ENCODE measurements at places on chromosomes 6 and 20.

DNA sequence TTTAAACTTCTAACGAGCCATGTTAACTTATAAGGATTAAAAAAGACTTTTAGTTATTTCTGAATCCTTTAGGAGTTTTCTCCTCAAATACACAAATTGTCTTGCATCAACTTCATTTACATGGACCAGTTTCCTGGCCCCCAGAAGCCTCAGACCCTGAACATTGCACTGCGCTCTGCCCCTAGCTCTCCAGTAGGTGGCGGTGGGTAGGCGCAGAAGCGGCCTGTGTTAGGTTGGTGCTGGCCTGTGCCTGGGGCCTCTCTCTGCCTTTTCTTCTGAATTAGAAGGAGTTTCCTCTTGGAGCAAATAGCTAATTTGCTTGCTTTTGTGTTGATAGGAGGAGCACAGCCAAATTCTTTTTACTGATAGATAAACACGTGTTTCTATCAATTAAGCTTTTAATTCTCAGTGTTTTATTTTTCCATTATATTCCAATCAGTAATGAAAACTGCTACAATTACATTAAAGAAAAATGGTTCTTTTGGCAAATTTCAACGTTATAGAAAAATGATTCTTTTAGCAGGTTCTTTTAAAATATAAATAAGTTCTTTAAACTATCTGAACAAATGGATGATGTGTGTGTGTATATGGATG is 44.4 kb downstream of the DTD1 start:
- DNase-seq: peak; percentile 44

DNA sequence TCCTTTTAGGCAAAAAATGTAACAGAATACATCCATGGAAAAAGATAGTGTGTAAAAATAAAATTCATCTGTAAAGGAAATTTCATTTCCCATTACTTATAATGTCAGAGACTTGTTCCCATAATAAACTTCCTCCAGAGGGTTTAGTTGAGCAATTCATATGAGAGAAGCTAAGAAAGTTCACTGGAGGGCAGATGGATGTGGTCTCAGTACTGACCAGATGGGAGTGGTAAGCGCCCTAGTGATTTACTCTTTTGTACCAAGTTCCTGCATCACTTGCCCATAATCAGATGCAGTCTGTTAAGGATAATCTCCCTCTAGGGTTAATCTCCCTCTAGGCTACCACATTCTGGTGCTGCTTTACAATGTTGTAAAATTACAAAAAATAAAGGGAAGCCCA is 61.7 kb downstream of the ESF1 start:
- no peak for DNase-seq

DNA sequence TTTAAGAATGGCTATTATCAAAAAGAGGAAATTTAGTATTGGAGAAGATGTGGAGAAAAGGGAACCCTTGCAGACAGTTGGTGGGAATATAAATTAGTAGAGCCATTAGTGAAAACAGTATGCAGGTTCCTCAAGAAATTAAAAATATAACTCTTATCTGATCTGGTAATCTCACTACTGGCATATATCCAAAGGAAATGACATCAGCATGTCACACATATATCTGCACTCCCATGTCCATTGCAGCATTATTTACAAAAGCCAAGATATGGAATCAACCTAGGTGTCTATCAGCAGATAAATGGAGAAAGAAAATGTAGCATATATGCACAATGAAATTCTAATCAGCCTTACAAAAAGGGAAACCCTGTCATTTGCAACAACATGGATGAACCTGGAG is 2.6 kb downstream of the SIRPG start:
- no peak for DNase-seq

DNA sequence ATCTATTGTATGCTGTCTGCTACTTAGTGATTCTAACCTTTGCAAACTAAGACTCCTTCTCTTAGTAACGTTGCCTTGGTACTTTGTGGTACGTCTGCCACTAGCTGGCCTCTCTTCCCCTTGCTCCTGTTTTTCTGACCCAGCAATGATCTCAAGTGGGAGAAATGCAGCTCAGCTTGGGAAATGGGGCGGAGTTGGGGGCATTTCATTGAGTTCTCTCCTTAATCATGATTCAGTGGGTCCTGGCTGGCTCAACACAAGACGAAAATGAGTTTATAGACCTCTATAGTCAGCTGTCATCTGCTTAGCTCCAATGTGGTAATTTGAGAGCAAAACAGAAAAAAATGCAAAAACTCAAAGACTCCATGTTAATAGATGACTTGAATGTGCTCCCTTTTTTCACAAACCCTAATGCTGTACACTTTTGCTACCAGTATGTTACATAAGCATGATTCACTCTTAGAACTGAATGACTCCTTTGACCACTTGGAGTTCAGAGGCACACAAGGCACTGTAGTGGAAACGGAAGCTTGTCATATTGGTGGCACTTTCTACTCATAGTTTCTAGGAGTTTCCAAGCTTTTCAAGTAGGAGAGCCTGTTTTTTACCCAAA is 55.3 kb upstream of the SOX4 start:
- no peak for DNase-seq

GRCh38 chr6:160029525-160029924 is 60.6 kb downstream of the IGF2R start:
- DNase-seq: no peak

DNA sequence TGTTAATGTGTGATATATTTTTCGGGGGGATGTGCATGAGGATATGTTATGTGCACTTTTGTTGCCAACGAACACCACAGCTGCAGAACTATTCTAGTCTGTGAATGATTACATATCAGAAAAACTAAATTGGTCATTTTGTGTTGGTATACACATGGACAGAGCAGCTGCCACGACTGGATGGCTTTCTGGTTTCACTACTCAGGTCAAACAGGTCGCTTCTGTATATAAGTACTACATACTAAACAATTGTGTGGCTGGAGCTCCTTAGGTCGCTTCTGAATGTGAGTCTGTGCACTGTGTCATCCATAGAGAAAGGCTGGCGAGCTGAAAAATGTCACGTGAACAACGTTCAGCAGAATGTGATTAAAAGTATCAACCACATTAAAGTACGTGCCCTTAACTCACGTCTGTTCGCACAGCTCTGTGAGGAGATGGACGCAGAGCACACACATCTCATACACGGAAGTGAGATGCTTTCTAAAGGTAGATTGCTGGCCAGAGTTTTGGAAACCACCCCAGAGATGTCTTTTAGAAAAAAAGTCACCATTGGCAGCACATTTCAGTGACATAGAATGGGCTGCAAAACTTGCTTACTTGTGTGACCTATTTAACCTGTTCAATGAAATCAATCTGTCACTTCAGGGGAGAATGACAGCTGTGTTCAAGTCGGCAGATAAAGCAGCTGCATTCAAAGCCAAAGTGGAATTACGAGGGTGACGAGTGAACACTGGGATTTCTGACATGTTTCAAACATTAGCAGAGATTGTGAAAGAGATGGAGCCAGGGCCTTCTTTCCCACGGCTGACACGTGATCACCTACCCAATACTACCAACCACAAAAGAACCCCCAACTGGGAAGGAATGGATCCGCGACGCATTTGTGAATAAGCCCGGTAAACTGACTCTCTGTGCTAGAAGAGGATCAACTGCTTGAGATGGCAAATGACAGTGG is 176.6 kb downstream of the PDE10A start:
- DNase-seq: no peak

DNA sequence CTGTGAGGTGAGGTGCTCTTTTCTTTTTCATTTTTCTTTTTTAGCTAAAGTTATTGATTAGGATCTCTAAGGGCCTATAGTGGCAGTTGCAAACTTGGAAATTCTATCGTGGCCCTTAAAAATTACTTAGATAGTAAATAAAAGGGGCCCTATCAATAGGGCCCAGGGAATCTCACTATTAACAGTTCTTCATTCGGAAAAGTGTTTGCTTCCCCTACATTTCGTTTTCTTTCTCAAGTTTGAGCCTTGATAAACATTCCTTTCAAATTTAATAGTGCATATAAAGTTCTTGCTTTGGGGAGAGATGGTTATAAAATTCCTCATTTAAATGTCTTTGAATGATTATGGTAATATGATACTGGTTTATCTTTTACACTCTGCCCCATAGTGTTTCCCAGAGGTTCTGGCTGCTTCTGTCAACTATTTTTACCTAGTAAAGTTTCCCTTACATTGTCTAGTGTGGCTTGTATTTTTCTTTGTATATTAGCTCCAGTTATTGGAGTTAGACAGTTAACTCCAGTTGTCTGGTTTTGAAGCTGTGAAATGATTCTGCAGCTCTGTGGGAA is 70.4 kb upstream of the GLP1R start:
- DNase-seq: no peak

DNA sequence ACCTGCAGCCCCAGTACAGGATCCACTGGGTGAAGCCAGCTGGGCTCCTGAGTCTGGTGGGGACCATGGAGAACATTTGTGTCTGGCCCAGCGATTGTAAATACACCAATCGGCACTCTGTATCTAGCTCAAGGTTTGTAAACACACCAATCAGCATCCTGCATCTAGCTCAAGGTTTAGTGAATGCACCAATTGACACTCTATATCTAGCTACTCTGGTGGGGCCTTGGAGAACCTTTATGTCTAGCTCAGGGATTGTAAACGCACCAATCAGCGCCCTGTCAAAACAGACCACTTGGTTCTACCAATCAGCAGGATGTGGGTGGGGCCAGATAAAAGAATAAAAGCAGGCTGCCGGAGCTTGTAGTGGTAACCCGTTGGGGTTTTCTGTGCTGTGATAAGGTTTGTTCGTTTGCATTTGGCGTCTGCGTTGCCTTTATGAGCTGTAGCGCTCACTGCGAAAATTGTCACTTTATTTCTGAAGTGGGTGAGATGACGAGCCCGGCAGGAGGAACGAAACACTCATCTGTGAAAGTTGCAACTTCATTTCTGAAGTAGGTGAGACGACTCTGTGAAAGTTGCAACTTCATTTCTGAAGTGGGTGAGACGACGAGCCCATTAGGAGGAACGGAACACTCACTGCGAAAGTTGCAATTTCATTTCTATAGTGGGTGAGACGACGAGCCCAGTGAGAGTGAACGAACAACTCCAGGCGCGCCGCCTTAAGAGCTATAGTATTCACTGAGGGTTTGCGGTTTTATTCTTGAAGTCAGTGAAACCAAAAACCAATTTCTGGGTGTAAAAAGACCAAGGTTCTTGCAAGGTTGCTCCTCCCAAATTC is 31.1 kb downstream of the SERPINB6 start:
- DNase-seq: no peak

- no peak for DNase-seq
Observed at GRCh38 chr6:69861986-69862385, 4.4 kb upstream of the COL19A1 start.

DNA sequence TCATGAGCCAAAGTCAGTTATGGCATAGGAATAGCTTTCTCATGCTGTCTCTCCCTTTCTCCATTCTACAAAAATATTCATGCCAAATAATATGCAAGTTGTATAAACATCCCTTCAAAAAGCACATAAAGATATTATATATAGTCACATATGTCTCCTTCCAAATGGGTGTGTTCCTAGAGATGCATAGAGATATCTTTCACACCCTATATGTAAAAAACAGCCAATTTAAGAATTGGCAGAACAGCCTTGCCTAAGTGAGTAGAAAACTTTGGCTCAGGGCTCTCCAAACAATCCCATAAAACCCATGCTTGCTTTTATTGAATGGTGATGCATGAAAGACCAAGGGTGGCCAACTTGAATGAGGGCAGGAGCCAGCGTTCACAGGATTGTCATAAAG is 274.7 kb upstream of the SUPT3H start:
- DNase-seq: no peak

GRCh38 chr20:61437280-61438206 is 185.5 kb downstream of the CDH4 start:
- no peak for DNase-seq

- DNase-seq: no peak
Observed at GRCh38 chr6:96545882-96546281, 17.0 kb upstream of the FHL5 start.

- DNase-seq: no peak
Observed at GRCh38 chr6:109496036-109496772, 13.2 kb upstream of the ZBTB24 start.

GRCh38 chr6:125839471-125839870 is 48.7 kb downstream of the NCOA7 start:
- DNase-seq: no peak

DNA sequence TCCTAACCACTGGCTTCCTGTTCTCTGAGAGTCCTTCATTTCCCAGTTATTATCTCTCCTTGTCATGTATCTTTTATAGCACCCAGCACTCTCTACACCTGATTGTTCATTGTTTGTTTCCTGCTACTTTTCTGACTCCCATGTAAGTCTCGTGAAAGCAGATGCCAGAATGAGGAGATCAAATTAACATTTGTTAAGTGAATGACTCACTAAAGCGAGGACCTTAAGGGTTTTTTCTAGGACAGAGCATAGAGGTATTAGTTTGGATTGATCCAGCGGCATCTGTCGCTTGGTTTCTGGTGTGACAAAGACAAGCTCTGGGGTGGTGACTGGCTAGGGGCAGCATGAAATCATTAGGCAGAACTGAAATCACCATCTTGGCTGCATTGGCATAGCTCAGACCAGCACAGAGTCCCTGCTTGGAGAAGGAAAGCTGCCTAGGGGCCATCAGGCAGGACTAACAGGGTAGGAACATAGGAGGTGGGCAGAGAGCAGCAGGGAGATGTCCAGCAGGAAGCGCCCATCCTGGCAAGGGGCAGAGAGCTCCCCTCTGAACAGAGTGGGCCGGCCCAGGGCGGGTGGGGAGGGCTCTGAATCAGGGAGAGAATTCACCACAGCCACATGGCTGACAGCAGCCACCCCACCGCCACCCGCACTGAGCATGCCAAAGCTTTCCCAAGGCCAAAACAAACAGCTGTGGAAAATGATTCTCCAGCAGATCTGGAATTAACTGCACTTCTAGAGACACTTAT is 97.1 kb upstream of the CEP85L start:
- DNase-seq: peak; percentile 30

DNA sequence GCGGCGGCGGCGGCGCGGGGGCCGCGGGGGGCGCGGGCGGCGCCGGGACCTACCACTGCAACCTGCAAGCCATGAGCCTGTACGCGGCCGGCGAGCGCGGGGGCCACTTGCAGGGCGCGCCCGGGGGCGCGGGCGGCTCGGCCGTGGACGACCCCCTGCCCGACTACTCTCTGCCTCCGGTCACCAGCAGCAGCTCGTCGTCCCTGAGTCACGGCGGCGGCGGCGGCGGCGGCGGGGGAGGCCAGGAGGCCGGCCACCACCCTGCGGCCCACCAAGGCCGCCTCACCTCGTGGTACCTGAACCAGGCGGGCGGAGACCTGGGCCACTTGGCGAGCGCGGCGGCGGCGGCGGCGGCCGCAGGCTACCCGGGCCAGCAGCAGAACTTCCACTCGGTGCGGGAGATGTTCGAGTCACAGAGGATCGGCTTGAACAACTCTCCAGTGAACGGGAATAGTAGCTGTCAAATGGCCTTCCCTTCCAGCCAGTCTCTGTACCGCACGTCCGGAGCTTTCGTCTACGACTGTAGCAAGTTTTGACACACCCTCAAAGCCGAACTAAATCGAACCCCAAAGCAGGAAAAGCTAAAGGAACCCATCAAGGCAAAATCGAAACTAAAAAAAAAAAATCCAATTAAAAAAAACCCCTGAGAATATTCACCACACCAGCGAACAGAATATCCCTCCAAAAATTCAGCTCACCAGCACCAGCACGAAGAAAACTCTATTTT is 2.0 kb downstream of the FOXC1 start:
- DNase-seq: peak; percentile 47

DNA sequence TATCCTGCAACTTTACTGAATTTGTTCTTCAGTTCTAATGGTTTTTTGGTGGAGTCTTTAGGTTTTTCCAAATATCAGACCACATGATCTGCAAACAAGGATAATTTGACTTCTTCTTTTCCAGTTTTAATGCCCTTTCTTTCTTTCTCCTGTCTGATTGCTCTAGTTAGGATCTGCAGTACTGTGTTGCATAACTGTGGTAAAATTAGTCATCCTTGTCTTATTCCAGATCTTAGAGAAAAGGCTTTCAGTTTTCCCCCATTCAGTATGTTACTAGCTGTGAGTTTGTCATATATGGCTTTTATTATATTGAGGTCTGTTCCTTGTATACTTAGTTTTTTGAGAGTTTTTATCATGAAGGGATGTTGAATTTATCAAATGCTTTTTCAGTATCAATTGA is 4.3 kb downstream of the MICA start:
- DNase-seq: peak; percentile 46

Data from ACHN (cell line).